ENCODE measurements at places on chromosomes 6 and 20.

DNA sequence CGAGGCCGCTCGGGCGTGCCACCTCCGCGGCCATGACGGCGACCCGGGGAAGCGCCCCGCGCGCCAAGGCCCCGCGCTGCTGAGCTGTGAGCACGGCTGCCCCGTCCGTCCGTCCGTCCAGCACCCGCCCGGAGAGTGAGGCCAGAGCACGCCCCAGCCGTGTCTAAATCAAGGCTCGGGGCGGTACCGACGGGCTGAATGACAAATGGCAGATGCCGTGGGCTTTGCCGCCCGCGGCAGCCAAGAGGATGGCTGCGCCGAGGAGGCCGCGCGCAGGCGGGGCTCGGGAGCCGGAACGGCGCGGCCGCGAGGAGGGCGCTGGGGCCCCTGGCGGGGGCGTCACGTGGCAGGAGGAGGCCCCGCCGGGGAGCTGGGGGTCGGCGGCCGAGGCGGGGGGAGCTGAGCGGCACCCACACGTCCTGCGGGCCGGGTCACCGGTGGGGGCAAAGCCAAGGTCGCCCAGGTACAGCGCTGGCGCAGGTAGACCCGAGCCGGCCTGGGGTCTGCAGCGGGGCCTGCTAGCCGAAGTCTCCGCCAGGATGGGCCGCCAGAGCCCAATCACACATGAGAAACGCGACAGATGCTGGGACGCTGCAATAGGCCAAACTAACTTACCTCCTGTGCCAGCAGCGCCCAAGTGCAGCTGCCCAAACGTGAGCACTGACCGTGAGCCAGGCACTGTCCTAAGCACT, at the start of gene PLAGL1:
PLAGL1 (minus strand) TSS at position 140 of the 692 bp plus-strand sequence. CDS start 60,123 bp downstream, outside the sequence.
- DNase-seq = no peak

- no peak for DNase-seq
Observed at GRCh38 chr6:137868721-137869548, 1.9 kb downstream of the TNFAIP3 start.

GRCh38 chr6:189676-190075, 102.6 kb upstream of the DUSP22 start:
- DNase-seq = no peak

DNA sequence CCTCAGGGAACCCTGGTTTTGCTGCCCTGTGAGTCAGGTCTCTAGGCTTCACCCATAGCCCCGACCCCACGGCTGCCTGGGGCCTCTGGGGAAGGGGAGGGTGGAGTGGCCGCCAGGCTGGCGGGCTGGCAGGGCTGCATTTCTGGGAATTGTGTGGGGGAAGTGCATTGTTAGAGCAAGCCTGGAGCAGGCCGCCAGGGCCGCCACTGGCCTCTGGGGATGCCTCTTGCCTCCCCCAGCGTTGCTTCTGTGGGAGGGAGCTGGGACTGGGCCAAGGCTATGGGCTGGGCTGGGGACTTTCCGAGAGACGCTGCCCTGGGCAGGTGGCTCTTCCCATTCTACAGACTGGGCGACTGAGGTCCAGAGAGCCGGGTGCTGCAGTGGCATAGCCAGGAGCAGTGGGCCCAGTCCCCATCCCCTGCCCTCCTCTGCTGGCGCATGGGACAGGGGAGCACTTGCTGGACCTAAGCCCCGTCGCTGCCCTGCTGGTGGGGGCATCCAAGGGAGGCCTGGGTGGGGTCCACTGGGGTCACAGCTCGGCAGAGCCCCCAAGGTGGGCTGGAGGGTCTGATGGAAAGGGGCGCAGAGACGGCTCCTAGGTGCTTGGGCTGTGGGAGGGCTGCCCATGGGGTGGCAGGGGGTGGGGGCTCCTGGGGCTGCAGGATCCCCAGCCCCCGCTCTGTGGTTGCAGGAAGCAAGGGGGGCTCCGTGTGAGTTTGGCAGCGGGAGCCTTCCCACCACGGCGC, 6.6 kb upstream of the SOX18 start:
- DNase-seq = no peak

DNA sequence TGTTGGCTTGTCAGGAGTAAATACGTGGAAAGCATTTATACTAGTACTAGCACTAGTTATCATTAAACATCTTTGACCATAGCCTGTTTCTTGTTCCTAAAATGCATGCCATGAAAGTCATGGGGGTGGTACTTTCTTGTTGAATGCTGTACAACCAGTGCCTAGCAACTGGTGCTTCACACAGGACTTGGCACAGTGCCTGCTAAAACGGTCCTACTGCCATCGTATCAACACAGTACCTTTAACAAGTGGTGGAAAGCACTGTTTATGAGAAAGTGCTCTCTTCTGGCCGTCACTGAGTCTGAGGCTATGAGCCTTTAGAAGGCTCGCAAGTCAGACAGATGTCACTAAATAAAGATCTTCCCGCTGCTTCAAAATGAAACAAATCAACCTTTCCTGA, 21.6 kb downstream of the ZNFX1 start:
- no peak for DNase-seq

GRCh38 chr6:8434727-8435092, 635 bp downstream of the SLC35B3 start:
- DNase-seq = no peak

DNA sequence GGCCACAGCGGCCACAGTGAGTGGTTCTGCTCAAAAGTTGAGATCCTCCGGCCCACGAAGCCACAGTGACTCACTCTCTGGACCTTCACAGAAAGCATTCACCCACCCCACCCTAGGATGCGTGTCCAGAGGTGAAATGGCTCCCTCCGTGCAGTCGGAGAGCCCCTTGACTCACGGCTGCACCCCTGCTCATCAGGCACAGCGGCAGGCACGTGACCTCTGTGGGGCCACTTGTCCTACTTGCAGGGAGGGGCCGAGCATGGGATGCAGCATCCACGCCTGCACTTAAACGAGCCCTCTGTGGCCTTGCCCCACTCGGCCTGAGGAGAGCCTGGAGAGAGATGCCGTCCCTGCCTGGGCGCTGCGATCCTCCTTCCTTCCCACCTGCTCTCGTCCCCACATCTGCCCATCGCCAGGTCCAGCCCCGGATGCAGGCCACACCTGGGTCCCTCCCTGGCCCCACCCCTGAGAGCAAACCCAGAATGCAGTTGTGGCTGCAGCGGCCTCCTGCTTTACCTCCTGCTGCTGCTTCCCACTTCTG, 28.7 kb downstream of the NTSR1 start:
- no peak for DNase-seq

DNA sequence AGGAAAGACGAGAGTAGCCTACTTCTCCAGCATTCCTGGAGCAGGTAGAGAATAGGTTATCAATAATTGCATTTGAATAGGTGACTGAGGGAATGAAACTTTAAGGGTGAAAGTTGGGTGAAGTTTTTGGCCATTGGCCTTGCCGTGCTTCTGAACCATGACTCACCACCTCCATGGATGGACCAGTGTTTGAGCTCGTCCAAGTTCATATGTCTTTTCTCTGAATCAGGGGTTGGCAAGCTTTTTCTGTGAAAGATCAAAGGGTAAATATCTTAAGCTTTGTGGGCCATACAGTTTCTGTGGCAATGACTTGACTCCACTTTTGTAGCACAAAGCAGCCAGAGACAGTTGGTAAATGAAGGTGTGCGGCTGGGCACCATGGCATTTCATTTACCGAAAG, 31.8 kb downstream of the SNRNP48 start:
- no peak for DNase-seq

DNA sequence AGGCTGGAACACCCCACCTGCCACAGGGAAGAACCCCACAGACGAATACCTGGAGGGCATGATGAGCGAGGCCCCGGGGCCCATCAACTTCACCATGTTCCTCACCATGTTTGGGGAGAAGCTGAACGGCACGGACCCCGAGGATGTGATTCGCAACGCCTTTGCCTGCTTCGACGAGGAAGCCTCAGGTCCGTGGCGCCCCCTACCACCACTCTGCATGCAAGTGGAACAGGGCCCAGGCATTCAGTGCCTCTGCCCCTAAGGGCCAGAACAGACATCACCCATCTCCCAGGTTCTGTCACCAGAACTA, 6.6 kb downstream of the MYL9 start:
- no peak for DNase-seq

DNA sequence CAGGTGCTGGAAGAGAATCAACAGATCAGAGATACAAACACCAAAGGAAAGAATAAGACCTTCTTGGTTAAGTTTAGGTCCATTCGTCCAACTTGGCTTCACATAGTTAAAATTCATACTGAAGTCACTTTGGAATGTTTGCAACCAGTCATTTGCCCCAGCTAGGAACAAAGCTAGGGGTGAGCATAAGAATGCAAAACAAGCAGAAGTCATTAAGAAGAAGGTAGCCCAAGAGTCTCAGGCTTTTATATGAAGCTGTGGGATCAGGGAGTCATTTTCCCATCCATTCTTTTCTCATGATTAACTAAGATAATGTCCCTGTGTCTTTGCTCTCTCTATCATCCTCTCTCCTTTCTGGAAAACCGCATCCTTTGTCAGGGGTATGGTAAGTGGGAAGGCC, 51.5 kb upstream of the TMEM170B start:
- no peak for DNase-seq

GRCh38 chr20:58985656-58986055, 4.6 kb downstream of the NELFCD start:
- no peak for DNase-seq

GRCh38 chr6:2686515-2686914, 64.2 kb downstream of the MYLK4 start:
- DNase-seq = no peak

DNA sequence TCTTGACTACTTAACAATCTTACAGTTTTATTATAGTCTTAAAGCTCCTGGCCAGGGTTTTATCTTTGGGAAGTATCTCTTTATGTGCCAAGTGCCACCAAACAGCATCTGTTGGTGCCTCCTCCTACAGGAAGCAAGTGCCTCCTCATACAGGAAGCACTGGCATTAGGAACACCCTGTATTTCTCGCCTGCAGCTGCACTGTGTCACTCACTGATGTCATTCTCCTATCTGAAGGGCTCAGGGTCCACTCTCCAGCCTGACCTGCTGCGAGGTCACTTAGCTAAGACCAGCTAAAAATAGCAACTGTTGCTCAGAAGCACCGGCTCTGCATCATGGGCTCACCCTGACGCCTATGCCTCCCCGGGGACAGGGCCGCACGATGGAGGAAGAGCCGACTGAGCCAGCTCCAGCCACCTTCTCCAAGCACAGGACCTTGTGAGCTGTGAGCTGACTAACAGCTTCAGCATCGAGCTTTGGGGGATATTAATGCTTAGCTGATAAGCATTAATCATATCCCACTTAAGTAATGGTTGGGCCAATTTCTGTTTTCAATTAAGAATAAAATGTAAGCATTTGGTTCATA, 66.3 kb upstream of the CD93 start:
- no peak for DNase-seq

DNA sequence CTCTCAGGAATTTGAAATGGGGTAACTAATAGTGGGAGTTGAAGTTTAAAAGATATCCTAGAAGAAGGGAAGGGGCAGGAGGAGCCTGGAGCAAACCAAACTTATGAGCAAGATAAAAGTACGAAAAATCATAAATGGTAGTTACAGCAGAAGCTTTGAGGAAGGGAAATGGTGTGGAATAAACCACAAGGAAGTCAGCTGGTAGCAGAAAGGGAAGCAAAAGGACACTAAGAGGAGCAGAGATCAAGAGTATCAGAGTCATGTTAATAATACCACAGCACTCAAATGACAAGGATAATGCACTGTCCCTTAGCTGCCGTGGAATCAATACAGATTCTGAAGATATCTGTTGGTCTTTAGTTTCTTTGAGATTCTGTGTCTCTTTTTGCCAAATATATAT, 44.9 kb upstream of the CCDC28A start:
- no peak for DNase-seq

DNA sequence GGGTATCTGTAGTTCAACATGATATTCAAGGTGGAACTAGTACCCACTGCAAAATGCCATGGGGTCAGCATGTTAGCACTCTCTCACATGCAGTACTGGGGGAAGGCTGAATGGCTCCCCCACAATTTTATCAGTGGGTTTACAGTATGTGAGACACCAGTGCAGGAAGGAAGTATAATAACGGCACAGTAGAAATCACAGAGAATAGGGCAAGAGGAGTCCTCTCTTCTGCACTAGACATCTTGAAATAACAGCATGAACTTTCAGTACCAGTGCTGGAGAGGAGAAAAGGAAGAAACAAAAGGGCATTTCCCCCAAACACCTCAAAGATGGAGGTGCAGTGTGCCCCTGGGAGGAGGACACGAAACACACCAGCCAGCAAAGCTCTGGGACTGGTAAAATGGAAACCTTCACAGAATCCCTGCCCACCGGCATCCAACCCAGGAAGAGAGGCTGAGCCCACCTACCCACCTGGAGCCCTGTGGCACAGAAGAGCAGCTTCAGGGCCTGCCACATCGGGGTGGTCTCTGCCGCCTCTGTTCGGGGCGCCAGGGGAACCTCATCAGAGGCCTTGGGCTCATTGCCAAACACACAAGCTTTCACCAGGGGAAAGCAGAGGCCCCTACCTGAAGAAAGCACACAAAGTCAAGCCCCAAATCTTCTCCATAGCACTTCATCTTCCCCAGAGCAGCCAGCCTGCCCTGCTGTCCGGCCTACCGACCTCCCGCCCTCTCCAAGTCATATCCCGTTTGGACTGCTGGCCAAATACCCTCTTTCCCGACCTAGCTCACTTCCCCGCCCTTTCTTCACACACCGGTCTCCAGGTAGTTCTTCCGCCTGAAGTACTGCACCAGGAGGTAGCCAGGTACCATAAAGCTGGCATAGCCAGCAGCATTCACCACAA, 1.2 kb downstream of the SLC35B2 start:
- no peak for DNase-seq

DNA sequence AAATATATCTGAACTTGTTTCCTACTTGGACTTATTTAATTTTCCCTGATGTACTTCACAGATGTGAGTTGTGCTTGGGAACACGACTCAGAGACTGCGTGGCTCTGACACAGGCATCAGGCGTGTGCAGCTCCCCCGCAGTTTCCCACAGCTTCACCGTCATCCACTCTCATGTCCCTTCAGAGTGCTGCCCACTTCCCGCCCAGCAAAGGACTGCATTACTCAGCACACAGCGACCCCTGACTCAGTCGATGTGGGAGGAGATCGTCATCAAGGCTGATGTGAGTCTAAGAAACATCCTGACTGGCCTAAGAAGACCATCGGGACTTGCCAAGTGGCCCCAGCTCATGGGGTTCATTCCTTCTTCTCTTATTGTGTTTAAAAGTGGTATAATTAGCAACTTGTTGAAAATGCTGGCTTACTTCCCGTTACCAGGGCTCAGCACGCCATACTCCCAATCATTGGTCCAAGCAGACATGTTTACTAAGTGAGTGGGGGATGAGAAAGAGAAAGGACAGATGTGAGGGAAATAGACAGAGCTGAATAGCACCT, 539.4 kb upstream of the JARID2 start:
- no peak for DNase-seq

DNA sequence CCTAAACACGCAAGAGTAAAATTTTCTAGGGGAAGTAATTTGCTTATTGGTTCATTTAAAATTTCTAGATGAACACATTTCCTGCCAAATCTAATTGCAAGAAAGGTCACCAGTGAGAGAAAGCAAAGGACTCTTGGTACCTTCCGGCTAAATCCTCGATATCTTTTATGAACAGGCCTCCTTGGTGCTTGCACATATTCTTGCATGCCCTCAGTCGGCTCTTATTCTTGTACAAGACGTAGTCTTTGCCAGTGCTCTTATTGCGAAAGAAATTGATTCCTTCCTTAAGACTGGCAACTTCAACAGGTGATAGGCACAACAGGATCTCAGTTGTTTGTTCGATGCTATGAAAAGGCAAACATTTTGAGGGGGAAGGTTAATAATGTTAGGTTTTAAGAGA, 141.7 kb upstream of the CARMIL1 start:
- DNase-seq = no peak

GRCh38 chr6:87830907-87831306, 128.9 kb upstream of the AKIRIN2 start:
- no peak for DNase-seq

GRCh38 chr6:170029416-170030283, 261.2 kb downstream of the DLL1 start:
- no peak for DNase-seq
